Stimulated activated CD4-positive, alpha-beta T cell treated with anti-CD3 and anti-CD28 coated beads, Interleukin-2, amount 100 ng/mL, for 24 hours (primary cell): ENCODE measurements at places on chromosomes 5 and 9.
A peak's percentile ranks its signal among the peaks of the same experiment; 100 is the strongest.

- DNase-seq = no peak
Observed at GRCh38 chr9:78101247-78101646, 69.6 kb upstream of the GNAQ start.

GRCh38 chr5:18000744-18001143 lies 366.5 kb downstream of the TAF11L14 start:
- no peak for DNase-seq

DNA sequence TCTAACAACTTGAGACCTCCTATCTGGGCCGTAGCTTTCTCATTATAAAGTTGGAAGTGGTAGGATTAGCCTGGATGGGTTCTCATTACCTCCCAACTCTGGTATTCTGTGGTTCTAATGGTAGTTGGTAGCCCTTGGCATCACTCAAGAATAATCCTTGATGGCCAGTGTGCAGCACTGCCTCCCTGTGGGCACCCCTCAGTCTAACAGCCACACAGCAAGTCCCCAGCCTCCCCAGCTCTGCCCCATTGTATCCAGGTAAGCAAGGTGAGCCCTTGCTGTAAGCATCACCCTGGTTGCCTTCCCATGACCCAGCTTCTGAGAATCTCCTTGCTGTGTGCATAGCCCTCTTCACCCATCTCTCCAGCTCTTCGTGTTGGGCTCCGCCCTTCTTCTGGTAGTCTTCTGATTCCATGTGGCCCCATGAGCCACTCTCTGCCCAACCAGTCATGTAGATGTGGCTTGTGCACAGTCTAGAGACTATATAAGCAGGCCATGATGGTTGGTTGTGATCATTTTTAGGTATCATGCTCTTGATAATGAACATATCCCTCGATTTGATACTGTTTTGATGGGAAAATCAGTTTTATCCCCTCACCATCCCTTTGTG lies 57.6 kb upstream of the GRHPR start:
- peak; percentile 24 for DNase-seq

DNA sequence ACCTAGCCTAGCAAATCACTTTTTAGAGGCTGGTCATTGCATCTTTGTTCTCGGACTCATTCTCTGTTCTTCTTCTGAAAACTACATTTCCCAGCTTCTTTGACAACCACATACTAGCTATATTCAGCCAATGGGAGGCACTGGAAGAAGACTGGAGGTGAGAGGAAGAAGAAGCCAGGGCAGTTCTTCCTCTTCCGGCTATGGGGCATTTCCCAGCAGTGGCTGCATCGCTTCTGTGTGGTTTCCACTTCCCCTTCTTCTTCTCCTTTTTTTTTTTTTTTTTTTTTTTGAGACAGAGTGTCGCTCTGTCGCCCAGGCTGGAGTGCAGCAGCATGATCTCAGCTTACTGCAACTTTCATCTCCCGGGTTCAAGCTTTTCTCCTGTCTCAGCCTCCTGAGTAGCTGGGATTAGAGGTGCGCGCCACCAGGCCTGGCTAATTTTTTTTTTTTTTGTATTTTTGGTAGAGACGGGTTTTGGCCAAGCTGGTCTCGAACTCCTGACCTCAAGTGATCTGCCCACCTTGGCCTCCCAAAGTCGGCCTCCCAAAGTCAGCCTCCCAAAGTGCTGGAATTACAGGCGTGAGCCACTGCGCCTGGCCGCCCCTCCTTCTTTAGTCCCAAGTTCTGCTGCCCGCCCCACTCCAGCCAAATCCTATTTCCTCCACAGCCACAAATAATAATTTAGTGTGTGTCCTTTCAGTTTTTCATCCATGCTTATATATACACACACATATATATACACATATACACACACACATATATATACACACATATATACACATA lies 6.9 kb upstream of the UBAP1 start:
- DNase-seq = peak; percentile 17

DNA sequence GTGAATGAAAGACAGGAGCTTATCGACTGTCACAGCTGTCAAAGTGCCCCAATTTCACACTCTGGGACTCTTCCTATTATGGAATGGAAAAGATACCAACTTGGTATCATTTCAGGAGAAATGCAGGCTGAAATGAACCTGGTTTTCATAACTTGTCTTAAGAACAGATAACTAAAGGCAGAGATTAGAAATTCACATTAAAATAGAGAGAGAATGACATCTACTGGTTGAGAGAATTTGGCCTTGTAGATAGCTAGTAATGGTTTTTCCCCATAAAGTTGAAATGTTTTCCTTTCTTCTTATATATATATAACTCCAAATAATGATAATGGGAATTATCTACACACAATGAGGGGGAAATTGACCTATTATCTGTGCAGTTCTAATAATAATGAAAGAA lies 600.2 kb upstream of the CCNG1 start:
- no peak for DNase-seq

- no peak for DNase-seq
Observed at GRCh38 chr9:137198051-137198901, 2.3 kb downstream of the TPRN start.

GRCh38 chr9:135479469-135480052 lies at the start of gene PPP1R26:
Gene PPP1R26 (plus strand): TSS chr9:135479782. CDS start chr9:135484511, 4,729 bp downstream.
- no peak for DNase-seq

DNA sequence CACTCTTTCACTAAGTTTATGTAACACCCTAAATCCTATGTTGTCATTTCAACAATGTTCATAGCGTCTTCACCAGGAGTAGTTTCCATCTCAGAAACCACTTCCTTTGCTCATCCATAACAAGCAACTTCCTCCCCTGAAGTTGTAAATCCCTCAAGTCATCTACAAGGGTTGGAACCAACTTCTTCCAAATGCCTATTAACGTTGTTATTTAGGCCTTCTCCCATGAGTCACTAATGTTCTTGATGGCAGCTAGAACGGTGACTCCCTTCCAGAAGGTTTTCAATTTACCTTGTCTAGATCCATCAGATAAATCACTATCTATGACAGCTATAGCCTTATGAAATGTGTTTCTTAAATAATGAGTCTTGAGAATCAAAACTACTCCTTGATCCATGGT lies 73.3 kb upstream of the TARS1 start:
- no peak for DNase-seq

DNA sequence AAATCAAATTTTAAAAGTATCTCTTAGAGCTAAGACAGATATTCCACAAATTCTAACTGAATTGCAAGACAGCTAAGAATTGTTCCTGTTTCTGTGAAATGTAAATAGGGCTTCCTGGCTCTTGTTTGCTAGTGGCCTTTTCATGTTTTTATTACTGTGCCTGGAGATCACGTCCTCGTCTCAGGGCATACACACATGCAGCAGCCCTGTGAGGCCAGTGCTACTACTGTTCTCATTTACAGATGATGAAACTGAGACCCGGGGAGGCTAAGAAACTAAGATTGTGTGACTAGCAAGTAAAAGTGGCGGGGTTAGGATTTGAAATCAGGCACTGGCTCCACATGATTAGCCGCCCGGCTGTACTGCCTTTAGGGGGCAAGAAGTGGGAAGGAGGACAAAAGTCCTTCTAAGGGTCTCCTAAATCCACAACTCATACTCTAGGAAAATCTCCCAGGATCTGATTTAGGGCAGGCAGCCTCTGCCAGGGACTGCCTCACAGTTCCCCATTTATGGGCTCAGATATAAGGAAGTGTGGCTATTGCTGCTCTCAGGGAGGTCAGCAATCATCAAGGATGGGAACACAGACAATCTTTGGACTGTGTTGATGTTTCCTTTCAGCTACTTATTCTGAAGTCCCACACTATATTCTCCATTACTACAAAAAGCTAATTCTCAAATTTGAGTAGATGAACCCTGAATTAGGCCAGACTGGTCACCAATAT lies 7.9 kb downstream of the PRUNE2 start:
- no peak for DNase-seq

DNA sequence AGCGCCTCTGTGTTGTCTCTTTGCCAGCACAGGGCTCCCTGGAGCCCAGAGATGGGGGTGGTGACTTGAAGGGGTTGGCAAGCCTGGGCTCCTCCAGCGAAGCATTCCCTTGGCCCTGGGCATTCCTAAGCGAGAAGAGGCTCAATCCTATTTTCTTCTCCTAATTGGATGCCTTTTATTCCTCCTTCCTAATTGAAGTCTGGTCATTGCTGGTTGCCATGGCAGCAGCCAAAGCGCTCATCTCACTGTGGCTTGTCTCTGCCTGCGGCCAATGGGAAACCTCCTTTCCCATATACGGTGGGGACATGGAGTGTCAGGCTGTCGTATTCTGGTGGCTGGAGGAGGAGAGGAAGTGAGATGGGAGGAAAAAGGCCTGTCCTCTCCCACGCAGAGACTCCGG lies 52.3 kb upstream of the RARS1 start:
- DNase-seq = no peak

DNA sequence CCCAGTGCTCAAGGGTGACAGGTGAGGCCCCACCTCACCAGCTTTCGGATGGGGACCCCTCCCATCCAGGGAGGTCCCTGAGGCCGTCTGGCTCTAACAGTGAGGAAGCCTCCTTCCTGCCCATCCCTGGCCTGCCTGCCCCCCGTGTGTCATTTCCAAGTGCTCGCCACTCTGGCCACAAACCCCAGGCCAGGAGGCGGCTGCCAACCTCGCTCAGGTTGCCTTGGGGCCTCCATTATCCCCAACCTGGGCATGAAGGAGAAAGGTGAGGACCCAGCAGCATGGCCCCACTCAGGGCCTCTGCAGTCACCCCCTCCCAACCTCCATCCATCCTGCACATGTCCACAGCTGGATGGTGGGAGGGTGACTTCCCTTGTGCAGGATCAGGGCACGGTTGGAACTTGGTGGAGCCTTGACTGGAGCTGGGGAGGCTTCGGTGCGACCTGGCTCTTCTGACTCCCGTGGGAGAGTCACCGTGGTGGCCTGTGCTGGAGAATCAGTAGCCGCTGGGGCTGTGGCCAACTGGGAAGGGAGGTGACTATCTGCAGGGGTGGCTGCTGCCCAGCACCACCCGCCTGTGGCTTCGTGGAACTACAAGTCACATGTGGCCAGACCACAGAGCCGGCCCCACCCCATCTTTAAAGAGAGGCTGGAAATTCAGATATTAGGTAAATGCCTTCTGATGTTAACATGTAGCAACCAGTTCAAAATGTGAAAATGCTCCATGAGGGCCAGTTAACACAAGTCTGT lies 37.5 kb upstream of the GFPT2 start:
- no peak for DNase-seq

- peak; percentile 63 for DNase-seq
Observed at GRCh38 chr5:151150471-151151262, 6.9 kb downstream of the ANXA6 start.

- no peak for DNase-seq
Observed at GRCh38 chr5:151470439-151470838, 23.0 kb downstream of the SLC36A1 start.

- no peak for DNase-seq
Observed at GRCh38 chr5:1545126-1545804, 21.5 kb upstream of the LPCAT1 start.

- DNase-seq = no peak
Observed at GRCh38 chr9:133057006-133057405, 4.8 kb upstream of the CEL start.

- DNase-seq = no peak
Observed at GRCh38 chr9:133953976-133954709, 38.0 kb downstream of the VAV2 start.
